ENCODE measurements at places on chromosomes 13 and 19.
A peak's percentile ranks its signal among the peaks of the same experiment; 100 is the strongest.

DNA sequence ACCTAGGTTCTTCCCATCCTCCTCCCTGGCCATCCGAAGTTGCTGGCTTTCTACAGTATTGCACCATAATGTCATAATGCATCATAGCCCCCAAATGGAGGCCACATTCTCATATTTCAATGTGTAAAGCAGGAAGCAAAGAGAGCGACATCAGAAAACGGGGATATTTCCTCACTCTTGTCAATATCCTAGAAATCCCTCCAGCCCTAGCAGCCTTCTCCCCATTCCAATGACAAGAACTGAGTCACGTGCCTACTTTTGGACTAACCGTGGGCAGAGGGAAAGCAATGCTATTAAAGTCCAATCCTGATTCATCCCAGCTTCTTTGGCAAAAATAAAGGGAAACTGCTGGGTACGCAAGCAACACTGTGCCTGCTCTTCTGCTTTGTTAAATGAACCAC is 4.3 kb upstream of the RAP2A start:
- DNase-seq = no peak

DNA sequence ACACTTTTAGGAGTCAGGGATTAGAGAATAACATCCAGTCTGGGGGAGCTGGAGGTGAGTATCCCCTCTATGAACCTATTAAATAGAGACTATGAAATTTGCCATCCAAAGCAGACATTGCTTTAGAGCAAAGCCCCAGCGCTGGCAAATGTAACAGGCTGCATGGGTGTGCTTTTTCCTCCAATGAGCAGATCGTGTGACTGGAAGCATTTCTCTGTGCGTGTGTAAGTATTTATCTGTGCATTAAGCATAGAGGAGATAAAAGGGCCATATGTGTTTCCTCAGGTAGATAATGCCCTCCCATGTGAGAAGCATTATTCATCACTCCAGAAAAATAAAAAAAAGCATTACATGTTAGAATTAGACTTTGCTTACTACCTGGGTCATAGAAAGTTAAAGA is 924 bp downstream of the TNFSF13B start:
- DNase-seq = no peak

DNA sequence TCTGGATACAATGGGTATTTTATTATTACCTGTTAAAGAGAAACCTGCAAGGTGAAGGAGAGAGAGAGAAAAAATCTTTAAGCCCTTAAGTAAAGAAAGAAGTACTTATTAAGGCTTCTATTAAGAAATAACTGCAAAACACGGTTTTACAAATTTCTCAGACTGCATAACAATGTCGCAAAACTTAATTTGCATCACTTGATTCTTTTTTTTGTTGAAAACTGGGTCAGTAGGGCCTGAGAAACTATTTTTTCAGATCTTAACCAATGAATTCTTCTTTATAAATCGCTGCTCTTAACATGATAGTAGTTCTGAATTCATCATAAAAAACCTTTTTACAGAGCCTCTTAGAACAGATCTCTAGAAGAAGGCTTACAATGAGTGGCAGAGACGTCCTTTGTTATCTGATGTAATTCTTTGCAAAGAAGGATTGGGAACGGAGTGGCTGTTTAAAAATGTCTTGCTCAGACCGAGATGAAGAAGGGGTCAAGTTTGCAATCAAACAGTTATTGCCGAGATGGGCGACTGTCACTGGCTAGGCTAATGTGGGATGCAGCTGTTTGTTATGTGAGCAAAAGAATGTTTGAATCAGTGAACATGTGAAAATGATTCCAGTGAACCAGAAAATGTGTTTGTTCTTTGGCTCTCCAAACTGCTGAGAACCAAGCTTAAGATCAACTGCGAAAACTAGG is 76.3 kb downstream of the ZNF536 start:
- DNase-seq = no peak

GRCh38 chr13:49254007-49254406 is 6.3 kb downstream of the CDADC1 start:
- DNase-seq = no peak

- no peak for DNase-seq
These were observed 13.3 kb downstream of the KLF2 start for GRCh38 chr19:16337809-16338469.

GRCh38 chr13:32976912-32977311 is 39.3 kb upstream of the KL start:
- DNase-seq = no peak

GRCh38 chr13:27634231-27634630 is 12.5 kb downstream of the POLR1D start:
- DNase-seq = no peak

- no peak for DNase-seq
These were observed 35.0 kb downstream of the ZSWIM4 start for GRCh38 chr19:13830114-13830740.

DNA sequence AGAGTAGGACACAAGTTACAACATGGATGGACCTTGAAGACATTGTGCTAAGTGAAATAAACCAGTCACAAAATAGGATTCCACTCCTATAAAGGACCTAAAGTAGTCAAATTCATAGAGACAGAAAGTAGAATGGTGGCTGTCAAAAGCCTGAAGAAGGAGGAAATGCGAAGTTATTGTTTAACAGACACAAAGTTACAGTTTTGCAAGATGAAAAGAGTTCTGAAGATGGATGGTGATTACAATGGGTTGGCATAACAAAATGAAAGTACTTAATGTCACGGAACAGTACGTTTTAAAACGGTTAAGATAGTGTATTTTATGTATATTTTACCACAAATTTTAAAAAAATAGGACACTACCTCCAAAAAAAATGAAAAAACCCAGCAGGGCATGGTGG is 34.8 kb downstream of the FOXO1 start:
- no peak for DNase-seq

DNA sequence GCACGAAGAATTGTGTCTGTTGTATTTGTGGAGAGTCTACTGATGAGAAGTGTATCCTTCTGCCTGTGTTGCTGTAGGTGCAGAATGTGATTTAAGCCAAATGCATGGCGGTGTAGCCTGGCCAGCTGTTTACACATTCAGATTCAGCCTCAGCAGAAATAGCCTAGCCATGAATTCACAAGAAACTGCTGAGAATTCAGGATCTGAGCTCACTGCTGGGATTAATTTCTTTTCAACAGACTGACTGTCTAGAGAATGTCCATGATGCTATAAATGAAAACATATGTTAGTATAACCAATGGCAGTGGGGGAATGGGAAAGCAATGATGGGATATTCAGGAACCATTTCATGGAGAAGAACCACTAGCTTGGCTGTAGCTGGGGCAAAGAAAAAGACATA is 77.4 kb upstream of the RNF113B start:
- no peak for DNase-seq

- no peak for DNase-seq
These were observed 467.2 kb upstream of the ARGLU1 start for GRCh38 chr13:107035186-107035585.

GRCh38 chr13:57820924-57821323 is 189.4 kb downstream of the PCDH17 start:
- no peak for DNase-seq

DNA sequence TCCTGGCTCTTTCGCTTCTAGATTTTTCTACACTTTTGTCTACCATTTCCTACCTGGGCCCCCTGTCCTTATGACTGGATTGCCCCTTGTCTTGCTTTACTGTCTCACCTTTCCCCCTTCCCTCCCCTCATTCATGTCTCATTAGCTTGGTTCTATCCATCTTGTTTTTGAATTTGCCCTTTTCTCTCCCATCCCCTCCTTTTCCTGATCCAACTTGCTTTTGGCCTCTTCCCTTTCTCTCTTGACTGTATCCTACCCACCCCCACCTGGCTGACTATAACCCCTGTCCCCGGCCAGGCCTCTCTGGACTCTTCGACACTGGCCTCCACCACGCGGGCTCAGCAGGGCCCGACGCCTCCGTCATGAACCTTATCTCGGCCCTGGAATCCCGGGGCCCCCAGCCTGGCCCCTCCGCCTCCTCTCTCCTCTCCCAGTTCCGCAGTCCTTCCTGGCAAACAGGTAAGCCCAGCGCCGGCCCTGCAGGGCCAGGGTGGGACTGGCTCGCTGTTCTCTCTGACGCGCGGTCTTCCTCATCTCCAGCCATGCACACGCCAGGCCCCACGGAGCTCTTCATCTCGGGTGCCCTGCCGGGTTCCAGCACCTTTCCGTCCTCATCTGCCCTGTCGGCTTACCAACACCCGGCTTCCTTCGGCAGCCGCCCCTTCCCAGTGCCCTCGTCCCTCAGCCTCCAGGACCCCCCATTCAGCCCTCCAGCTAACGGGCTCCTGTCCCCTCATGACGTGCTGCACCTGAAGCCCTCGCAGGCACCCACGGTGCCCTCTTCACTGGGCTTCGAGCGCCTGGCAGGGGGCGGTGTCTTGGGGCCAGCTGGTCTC is 3.4 kb downstream of the PRR12 start:
- no peak for DNase-seq

- peak; percentile 77 for DNase-seq
These were observed 88.4 kb upstream of the ZNF492 start for GRCh38 chr19:22545751-22546150.

GRCh38 chr19:5070930-5071329 is 102.0 kb downstream of the KDM4B start:
- no peak for DNase-seq

GRCh38 chr13:36533806-36534205 is 101.5 kb downstream of the CCNA1 start:
- no peak for DNase-seq

GRCh38 chr13:29943273-29943672 is 92.9 kb upstream of the UBL3 start:
- no peak for DNase-seq

GRCh38 chr13:108346376-108346775 is 76.9 kb downstream of the TNFSF13B start:
- DNase-seq = no peak

DNA sequence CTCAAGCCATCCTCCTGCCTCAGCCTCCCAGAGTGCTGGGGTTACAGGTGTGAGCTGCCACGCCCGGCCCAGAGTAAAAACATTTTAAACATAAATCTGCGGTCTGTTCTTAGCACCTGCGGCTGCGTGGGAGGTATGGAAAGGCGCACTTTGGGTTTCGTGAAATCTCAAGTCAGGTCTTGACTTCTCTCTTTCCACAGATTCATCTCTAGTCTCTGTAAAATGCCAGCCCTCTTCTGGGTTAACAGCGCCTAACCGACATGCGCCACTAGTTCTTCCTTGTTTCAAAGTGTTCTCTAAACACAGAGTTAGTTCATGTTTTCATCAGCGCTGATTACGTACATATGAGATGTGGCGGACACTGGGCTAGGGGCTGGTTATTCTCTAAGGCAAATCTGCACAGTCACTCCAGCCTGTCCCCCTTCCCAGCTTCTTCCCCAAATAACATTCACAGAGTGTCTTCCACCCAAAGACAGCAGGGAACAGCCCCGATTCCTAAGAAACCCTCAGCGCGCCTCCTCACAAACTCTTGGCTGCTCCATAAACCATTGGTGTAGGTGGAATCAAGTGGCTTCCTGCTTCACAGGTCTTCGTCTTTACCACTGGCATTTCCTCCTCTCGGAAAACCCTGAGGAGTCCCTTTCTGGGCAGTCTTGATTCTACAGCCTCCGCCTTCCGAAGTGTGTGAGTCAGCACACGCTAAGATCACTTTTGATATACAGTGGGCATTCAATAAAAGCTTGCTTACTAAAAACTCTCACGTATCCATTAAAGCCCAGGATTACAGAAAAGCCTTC is 1.4 kb downstream of the PARP4 start:
- no peak for DNase-seq

DNA sequence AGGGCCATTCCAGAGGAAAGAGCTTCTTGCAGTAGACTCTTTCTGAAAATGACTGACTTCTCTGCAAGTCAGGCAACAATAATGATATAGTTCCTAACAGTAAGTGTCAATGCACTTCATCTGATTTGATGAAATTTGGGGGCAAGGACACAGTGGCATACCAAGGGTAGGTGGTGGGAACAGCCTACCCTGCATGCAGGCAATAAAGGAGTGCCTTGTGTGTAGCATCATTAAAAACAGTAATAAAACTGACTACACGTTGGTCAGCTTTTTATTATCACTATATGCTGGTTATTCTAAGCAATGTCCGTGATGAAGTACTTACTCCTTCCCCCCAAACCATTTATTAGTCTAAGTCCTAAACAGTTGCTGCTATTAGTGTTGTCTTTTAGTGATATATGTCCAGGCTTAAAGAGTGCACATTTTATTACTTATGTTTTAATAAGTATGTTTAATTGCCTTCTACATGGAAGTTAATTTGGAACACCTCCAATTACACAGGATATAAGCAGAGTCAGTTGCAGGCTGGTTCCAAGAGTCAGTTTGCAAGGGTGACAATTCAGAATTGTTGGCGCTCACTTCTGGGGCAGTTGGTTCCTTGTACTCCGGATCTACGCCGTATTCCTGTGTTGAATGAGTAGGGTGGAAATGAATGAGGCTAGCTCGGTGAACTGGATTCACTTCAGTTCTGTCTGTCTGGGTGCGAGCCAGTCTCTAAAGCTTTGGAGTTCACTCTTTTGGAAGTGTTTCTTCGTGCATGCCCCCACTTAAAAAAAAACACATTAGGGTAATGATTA is 84.0 kb downstream of the RGCC start:
- DNase-seq = no peak

GRCh38 chr19:29417048-29417447 is 108.7 kb upstream of the VSTM2B start:
- DNase-seq = no peak

DNA sequence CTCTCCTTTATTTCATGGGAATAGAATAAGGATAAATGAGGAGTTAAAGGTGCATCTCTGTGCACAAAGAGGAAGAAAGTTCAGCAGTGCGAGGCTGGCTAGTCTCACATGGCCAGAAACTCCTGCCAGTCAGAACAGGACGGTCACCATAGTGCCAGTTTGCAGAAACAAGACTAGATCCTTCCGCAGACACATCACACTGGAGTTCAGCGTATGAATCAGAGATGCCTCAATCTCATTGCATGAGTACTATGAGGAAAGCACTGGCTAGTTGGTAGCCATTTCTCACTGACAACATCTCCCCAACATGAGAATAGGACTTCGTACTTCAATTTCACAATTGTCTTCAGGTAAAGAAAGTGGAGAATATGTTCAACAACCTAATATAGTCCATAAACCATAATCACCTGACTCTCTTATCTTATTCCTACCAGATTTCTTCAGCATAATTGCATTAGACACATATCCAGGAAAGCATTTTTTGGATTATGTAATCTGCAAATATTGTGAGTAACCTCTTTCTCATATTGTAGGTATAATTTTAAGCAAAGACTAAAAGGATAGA is 34.9 kb downstream of the RXFP2 start:
- DNase-seq = no peak

- DNase-seq = no peak
These were observed 42.2 kb downstream of the UBL3 start for GRCh38 chr13:29808264-29808663.
